ENCODE measurements at places on chromosomes 13 and 19.

DNA sequence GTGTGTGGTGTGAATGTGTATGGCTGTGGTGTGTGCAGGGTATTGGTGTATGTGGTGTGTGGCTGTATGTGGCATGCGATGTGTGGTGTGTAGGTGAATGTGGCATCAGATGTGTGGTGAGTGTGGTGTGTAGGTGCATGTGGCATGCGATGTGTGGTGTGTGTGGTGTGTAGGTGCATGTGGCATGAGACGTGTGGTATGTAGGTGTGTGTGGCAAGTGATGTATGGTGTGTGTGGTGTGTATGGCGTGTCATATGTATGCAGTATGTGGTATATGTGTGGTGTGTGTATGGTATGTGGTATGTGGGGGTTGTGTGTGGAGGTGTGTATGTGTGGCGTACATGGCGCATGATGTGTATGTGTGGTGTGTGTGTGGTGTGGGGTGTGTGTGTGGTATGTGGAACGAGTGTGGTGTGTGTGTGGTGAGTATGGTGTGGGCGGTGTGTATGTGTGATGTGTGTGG, 63.4 kb downstream of the PEPD start:
- no peak for DNase-seq

DNA sequence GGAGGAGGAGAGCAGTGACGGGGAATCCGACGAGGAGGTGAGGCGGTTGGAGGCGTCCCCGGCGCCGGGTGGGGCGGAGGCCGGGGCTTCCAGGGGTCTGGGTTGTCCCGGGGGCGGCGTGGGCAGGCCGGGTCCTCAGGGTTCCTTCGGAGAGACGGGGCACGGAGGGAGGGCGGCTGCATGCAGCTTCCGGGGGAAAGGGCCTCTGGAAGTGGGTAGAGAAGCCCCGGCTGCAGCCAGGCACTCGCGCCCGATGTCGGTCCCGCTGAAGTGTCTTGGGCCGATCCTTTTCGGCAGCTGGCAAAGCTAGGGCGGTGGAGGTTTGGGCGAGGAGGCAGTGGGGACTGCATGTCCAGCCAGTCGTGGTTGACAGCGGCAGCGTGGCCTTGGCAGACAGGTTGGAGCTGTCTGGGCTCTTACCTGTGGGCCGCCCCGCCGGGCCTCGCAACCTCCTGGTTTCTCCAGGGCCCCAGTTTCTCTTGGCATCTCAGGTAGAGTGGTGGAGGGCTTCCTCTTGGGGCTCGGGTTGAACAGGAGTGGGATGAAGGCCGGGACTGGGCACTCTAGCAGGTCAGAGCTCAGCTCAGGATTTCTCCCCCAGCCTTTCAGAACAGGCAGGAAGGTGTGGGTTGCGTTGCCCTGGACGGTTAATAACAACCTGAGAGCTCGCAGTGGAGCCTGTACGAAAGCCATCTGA, 690 bp downstream of the KMT2B start:
- no peak for DNase-seq

- DNase-seq: no peak
Measured at GRCh38 chr13:21686751-21687391, 16.0 kb downstream of the FGF9 start.

- no peak for DNase-seq
Measured at GRCh38 chr19:2795827-2796658, 10.7 kb downstream of the THOP1 start.

GRCh38 chr13:35992964-35993363, 138.2 kb downstream of the DCLK1 start:
- DNase-seq: no peak

GRCh38 chr19:6273701-6274601, 5.8 kb downstream of the MLLT1 start:
- DNase-seq: no peak

- no peak for DNase-seq
Measured at GRCh38 chr13:31697290-31697689, 42.0 kb upstream of the RXFP2 start.
